ENCODE measurements at places on chromosomes 3 and 15.

DNA sequence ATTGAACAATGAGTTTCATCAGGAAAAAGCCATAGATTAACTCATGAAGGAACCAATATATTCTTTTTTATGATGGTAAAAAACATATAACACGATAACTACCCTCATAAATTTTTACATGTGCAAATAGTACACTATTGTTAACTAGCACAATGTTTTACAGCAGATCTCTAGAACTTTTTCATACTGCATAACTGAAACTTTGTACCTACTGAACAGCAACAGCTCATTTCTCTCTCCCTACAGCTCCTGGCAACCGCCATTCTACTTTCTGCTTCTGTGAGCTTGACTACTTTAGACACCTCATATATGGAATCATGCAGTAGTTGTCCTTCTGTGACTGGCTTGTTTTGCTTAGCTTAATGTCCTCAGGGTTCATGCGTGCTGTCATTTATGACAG, 235.4 kb downstream of the NFKBIZ start:
- DNase-seq: no peak

DNA sequence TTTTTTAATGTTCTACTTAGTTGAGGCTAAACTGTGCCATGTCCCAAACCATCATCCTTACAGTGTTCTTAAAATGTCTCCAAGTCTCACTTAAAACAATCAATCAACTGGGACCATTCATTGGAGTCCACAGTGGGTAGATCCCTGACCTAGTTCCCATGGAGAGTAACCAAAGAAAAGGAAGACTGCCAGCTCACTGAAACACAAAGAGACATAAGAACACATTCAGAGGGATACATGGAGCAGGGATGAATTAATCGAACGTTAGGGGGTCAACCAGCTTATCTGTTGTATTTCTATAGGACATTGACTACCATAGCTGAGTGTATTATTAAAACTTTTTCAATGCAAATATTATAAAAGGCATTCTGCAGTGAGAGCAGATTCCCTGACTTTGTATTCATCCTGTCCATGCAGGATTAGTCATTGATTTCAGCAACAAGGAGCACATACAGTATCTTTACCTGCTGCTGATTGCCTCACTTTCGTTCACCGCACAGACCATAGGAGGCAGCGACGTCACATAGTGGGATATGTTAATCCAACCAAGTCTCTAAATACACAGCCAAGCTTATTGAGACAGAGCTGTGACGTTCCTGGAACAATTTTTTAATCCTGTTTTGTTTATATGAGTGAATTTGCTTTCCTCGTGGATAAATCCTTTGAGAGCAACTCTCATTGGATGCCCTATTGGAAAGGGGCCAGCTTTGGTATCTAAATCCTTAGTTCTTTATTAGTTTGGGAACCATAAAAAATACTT, 364.9 kb upstream of the RBMS3 start:
- peak; percentile 14 for DNase-seq

GRCh38 chr15:37483779-37484178, 383.4 kb upstream of the MEIS2 start:
- DNase-seq: no peak

DNA sequence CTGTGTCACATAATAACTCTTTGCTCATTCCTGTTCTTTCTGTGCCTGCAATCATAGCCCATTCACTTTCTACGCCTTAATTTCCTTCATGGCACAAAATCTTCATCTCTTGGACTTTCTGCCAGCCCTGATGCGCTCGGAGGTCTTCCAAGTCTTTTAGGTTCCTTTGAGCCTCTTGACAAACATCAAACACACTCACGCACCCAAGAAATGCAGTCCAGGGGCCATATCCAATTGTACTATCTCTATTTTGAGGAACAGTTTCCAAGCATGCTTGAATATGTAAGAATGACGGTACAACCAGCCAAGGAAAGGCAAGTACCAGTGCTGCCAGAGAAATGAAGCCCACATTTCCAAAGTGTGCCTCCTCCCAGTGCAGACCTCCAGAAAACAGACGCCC, 234.1 kb downstream of the MEX3B start:
- DNase-seq: no peak

GRCh38 chr3:82085356-82085755, 323.9 kb upstream of the GBE1 start:
- no peak for DNase-seq

Data from T1000 (cell line).